ENCODE measurements at places on chromosomes 2 and 18. TPM values are rescaled to one million over a fixed set of nuclear protein-coding genes. Genes with fewer than 3 reads are reported as not detected.
A peak's percentile ranks its signal among the peaks of the same experiment; 100 is the strongest.

The FAM237A gene
- total RNA-seq: not detected

DNA sequence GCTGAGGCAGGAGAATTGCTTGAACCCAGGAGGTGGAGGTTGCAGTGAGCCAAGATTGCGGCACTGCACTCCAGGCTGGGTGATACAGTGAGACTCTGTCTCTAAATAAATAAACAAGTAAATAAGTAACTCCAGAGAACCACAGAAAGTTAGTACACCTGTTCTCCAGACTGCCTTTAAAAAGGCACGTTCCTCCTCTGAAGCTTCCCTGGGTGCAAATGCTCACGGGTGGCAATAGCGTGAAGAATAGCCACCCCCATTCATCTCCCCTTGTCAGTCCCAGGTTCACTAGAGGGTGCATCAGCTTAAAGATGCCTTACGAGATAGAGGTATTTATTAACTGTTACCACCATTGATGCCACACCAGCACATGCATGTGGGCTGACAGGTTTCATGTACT, 64.3 kb upstream of the RTN4 start:
- no peak for DNase-seq

- DNase-seq: peak; percentile 72
These were observed 10.9 kb upstream of the MYOM1 start for GRCh38 chr18:3230401-3231334.

- no peak for DNase-seq
These were observed 6.5 kb downstream of the LAMA1 start for GRCh38 chr18:7111134-7111533.

DNA sequence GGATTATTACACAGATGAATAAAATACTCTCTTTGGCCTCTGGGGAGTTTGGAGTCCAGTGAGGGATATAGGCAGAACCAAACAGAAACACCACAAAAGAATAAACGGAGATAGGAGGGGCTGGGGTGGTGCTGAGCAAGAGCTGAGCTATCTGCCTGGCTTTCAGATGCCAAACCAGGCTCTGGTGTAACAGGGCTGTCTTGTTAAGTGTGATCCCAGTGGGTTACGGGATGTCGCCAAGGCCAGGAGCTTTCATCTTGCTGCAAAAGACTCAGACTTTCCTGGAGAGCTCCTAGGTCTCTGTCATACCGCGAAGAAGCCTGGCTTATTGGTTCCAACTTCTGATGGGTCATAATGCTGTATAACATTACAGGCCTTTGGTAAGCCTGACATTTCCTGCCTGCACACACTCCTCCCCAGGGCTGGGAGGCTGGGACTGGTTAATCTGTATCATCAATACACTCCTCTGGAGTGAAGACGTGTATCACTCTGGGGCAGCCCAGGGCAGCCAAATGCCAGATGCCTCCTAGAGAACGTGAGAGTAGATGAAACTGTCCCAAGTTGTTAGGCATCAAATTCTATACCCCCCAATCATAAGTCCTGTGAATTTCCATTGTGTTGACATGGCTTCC, 60.5 kb downstream of the STPG4 start:
- no peak for DNase-seq
